ENCODE measurements at places on chromosomes 16 and 17.
A peak's percentile ranks its signal among the peaks of the same experiment; 100 is the strongest.

DNA sequence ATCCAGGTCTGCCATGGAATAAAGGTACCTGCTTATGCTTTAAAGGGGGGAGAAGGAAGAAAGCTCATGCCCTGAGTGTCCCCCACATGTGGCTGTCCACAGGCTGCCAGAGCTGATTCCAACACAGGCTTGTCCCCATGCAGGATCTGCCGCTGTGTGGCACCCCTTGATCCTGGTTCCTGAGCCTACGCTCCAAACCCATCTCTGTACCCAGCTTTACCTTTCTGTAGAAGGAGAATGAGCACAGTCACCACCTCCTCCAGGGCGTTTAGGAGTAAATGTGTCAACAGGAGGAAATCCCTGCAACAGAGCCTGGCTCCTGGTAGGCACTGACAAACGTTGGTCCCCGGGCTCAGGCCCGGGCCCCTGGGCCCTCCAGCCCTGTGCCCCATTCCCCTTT, 175.6 kb downstream of the RBFOX3 start:
- no peak for DNase-seq

DNA sequence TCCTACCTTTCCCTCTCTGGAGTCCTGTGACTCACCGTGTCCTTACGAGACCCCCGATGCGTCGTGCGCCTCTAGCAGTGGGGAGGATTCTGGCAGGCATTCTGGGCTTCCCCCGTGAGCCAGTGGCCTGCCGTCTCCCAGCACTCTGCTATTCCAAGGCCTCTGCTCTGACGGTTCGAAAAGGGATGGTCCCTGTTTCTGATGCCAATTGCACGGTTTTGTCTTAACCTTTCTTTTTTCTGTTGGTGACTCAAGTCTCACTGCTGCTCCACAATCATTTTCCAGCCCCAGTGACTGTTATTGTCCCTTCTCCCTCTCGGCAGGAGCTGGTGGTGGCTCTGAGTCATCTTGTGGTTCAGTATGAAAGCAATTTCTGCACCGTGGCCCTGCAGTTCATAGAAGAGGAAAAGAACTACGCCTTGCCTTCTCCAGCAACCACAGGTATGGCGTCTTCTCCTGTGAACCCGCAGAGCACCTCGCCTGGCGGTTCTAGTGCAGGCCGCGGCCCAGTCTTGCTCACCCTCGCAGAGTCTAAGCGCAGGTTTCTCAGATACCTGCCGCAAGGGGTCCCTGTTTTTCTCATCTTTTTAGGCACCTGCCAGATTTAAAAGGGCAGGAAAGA, 100.1 kb upstream of the CHMP6 start:
- DNase-seq: peak; percentile 58

GRCh38 chr16:12584488-12585233, 219.0 kb downstream of the CPPED1 start:
- DNase-seq: no peak

DNA sequence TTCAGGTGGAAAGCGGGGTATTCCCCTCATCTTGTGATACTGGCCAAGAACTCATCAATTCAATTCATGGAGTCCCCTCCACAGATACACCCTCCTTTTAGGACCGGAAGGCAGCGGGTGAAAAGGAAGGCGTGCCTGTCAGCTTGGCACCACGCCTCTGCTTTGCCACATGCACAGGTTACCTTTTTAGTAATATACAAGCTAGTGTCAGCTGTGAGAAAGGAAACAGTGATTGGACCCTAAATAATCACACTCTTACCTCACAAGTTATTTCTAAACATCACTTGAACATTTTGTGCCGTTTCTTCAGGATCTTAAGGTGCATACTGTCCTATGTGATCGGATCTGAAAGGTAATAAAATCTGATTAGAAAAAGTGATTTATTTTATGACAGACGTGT, 15.7 kb downstream of the ZDHHC7 start:
- DNase-seq: no peak

DNA sequence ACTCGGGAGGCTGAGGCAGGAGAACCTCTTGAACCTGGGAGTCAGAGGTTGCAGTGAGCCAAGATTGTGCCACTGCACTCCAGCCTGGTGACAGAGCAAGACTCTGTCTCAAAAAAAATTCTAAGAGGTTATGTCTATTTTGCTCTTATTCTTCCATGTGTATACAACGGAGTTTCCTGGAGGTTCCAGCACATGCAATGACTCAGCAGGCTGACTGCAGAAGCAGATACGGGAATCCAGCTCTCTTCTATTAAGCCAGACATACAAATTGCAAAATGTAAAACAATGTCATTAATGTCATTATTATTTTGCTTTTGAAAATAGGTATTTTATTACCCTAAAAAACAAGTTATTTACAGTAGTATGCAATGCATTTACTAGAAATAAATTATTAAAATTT, 18.4 kb downstream of the MIEF2 start:
- peak; percentile 38 for DNase-seq
